G401 (cell line): ENCODE measurements at places on chromosomes 13 and 19. TPM values are rescaled to one million over a fixed set of nuclear protein-coding genes. Genes with fewer than 3 reads are reported as not detected.
A peak's percentile ranks its signal among the peaks of the same experiment; 100 is the strongest.

Gene CD22
- total RNA-seq = not detected in 2 replicates

Gene ATP4A
- total RNA-seq = not detected in 2 replicates

Gene ZNF225
- 1.3 and 2.3 TPM in 2 replicates for total RNA-seq

DNA sequence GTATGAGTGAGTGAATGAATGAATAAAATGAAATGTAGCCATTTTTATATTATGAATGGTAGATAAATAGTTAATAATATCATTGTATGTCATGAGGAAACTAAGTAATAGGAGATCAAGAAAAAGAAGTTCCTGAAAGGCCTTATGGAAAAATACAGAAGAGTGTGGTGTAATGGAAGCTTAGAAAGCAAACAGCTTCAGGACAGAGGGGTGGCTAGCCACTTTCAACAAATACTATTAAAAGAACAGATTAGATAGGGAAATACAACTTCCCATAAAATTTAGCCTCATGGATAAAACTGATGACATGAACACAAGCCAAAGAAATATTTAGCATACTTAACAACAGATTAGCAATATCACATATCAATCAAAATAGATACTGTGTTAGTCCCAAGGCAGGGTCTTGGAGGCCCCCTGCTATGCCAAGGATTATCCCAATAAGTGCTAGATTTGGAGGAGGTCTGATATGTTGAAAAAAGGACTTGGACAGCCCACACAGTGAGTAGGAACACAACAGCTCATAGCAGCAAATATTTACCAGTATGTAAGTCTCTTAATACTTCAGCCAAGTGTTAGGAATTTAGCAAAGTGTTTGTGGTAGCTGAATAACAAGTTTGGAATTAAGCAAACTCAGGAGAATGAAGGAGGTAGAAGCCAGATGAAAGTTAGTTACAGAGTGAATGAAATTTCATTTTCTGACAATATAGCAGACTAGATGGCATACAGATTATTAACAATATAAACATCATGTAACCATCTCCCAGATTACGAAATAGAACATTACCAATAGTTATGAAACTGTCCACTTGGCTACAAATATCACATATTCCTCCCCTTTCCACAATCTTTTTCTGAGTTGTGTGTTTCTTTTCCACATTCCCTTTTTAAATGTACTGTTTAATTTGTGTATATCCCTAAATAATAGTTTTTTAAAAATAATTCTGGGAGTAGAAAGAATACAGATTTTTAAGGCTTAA lies 1632.0 kb downstream of the PCDH9 start:
- no peak for DNase-seq

DNA sequence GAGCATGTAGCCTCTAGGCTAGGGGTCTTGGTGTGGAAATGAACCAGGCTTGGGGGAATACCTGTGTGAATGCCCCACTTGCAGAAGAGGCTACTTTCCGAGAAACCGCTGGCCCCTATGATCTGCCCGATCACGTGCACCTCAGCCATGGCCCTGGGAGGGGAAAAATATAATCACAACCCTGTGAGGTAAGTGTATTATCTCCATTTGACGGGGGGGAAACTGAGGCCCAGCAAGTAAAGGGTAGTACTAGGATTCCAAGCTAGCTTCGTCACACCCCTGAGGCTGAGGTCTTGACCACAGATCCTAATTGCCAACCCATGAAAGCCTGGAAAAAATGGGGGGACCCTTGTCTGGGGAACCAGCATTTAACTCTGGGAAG lies 587 bp downstream of the B9D2 start:
- DNase-seq = no peak

GRCh38 chr13:102983496-102983895 lies 82.7 kb downstream of the SLC10A2 start:
- DNase-seq = no peak

Gene CGB5
- not detected in 2 replicates for total RNA-seq

DNA sequence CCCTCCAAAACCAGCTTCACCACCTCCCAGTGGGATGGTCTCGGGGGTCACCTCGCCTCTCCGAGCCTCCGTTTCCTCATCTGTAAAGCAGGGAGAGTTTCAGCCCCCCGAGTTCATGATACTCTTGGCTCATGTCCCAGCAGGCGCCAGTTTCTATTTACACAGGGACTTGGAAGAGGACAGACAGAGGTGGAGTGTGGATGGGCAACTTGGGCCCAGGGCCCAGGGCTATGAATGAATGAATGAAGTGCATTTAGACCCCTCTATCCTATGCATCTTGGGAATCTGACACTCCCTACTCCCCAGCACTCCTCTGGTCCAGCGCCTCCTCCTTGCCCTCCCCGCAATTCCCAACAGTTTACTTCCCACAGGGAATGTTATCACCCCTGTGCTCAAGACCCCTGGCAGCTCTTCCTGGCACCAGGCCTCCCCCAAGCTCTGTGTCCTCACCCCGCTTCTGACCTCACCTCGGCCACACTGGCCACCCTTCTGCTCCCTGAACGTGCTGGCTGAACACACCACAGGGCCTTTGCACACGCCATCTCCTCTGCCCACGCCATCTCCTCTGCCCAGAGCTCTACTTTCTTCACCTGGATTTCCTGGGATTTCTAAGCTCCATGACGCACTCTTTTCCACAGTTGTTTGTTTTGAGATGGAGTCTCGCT lies 4.9 kb upstream of the C2CD4C start:
- DNase-seq = no peak

GRCh38 chr19:54245936-54246335 lies 3.3 kb upstream of the LILRA6 start:
- no peak for DNase-seq

Gene NBEA
- total RNA-seq = 3.6 and 5.1 TPM in 2 replicates

- no peak for DNase-seq
These were observed 48.5 kb upstream of the F7 start for GRCh38 chr13:113057084-113057483.

DNA sequence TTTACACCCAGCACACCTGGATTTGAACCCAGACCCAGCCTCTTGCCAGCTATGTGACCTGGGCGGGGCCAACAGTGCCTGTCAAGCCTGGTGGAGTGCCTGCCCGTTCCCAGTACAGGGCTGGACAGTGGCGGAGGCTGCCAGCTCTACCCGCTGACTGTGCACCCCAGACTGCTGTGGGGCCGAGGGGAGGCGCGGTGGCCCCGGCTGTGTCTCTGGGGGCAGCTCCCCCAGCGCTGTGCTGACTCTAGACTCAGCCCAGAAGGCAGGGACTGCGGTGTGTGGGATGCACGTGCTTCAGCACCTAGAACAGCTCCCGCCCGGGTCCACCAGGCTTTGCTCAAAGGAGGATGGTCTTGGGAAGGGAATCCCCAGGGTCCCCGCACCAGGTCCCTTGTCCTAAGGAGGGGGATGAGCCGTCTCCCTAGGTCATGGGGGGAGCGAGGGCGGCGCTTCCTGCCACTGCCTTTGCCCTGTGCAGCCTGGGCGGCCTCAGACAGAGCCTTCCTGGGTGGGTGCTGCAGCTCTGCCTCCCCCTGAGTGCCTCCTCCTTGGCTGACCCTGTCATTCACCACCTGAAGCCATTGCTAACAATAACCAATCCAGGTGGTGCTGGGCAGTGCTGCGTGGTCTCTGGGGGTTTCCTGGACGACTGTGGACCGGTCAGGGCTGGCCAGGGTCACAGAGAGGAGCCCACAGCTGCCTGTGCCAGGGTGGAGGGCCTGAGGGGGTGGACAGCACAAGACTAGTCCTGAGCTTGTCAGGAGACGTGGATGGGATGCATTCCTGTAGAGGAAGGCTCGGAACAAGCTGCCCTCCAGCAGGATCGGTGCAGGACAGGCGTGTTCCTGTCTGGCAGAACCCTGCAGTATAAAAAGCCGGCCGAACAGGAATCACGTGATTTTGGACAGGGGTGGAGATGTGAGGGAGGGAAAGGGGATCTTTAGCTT lies 18.6 kb downstream of the TMEM255B start:
- DNase-seq = no peak

Gene ZNF829
- not detected in 2 replicates for total RNA-seq

Gene ATP7B
- 2.9 and 5.8 TPM in 2 replicates for total RNA-seq

DNA sequence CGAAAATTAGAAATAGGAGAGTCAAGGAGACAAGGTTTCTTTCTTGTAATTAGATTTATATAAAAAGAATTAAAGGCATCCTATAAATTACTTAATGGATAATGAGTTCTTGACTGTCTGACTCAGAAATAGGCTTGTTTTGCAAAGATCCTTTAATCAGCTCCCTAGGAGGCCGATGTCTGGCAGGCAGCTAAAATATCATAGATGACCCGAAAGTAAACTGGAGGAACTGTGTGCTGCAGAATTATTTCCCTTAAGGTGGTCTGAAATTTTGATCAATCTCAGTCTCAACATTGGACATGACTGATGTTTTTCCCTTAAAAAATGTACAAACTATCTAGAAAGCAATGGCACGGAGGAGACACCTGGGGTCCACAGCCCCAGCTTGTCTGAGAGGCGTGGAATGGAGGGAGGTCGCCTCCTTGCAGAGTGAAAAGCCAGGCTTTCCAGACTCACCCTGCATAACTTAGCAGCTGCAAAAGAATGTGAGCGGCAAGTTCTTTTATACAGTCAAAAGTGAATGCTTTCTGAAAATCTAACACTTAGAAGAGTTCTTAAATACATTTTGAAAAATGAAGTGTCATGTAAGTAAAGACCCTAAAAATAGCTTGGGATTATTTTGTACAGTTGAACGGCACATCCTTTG lies 44.8 kb downstream of the MBNL2 start:
- DNase-seq = no peak

Gene ZNF234
- 0.03 TPM in 1 of 2 replicates, not detected in the other for total RNA-seq

- DNase-seq = peak; percentile 17
These were observed 558 bp downstream of the MZT1 start for GRCh38 chr13:72726726-72727416.

Gene ARL11
- not detected in 2 replicates for total RNA-seq

DNA sequence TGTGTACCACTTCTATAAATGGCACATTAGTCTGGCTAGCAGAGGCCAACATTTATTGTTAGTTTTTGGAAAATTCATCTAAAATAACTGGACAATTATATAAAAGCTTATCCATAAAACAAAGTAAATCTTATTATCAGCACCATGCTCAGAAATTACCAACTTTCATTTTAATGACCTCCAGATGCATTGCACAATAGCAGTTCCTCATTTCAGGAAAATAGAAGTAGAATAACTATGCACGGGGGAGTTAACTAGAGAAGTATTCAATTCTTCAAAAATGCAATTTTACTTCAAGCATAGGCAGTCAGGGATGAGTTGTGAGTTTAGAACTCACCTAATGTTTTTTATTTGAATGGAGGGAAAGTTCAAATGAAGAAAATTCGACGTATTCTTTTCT lies 1023.5 kb downstream of the PCDH17 start:
- no peak for DNase-seq

- no peak for DNase-seq
These were observed 5.4 kb upstream of the C19orf38 start for GRCh38 chr19:10842788-10843187.

- DNase-seq = no peak
These were observed 68.2 kb upstream of the LSM14A start for GRCh38 chr19:34104096-34104495.

GRCh38 chr13:62129000-62129551 lies 713.4 kb upstream of the PCDH20 start:
- no peak for DNase-seq
